ENCODE measurements at places on chromosomes 13 and 19.

DNA sequence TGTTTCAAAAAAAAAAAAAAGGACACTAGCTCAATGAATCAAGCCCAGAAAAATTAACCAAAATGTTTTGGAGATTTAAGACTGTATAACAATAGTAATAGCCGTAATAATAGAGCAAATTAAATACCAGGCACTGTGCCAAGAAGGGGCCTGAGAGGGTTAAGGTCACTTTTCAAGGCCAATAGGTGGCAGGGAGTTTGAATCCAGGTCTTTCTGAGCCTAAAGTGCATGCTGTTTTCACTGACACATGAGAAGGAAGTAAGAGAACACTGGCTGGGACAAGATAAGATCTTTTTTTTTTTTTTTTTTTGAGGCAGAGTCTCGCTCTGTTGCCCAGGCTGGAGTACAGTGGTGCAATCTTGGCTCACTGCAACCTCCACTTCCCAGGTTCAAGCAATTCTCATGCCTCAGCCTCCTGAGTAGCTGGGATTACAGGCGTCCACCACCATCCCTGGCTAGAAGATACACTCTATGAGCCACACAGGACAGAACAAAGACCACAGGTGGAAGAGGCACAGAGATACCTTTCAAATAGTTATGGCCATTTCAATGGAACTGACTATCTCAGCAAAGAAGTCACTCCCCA is 7.7 kb downstream of the FFAR2 start:
- no peak for DNase-seq

DNA sequence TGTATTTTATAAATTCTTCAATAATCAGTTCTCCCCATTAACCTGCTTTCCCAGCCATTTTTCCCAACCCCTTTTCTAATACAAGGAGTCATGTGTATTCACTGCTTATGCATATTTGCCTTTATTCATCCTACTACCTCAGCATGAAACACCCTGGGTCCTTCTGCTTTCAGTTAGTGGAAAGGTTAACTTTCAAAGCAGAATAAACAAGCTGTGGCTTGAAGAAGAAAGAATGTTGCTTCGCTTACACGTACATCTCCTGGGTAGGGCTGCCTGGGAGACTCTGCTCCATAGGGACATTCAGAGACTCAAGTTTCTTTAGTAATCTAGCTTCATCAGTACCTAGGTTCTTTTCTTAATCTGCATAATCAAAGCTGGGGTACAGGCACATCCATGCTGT is 567.8 kb upstream of the SLC10A2 start:
- no peak for DNase-seq

GRCh38 chr13:97780486-97780885 is 173.0 kb upstream of the IPO5 start:
- no peak for DNase-seq

DNA sequence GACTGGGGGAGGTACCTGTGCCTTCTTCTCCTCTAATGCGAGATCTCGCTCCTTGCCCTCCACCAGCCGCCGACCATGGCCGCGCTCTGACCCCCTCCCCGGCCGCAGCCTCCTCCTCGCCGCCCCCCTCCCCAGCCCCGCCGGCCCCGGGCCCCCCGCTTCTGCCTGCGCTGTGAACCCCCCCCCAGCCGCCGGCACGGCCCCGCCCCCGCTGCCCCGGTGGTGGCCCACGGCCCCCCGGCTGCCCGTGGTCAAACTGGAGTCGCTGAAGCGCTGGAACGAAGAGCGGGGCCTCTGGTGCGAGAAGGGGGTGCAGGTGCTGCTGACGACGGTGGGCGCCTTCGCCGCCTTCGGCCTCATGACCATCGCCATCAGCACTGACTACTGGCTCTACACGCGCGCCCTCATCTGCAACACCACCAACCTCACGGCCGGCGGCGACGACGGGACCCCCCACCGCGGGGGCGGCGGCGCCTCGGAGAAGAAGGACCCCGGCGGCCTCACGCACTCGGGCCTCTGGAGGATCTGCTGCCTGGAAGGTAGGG is at the start of gene CACNG8:
Gene CACNG8 (plus strand): TSS at position 51 of the 545 bp plus-strand sequence.
- DNase-seq, result no peak

GRCh38 chr13:42883142-42883541 is 101.8 kb downstream of the FAM216B start:
- no peak for DNase-seq

DNA sequence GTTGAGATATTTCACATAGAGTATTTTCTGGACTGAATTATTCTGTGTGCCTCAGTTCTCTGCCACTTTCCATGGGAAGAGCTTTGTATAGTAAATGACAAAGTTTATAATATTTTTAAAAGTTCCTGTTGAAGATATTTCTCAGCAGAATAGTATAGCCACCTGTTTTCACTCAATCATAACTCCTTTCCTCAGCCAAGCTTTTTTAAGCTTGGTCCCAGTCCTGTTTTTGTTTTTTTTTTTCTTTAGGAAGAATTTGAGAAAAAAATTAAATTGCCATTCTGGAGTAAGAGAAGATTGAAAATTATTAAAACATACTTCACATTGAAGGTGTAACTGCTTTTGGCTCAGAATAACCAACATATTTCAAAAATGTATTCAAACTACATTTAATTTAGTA is 55.5 kb downstream of the ENOX1 start:
- no peak for DNase-seq

DNA sequence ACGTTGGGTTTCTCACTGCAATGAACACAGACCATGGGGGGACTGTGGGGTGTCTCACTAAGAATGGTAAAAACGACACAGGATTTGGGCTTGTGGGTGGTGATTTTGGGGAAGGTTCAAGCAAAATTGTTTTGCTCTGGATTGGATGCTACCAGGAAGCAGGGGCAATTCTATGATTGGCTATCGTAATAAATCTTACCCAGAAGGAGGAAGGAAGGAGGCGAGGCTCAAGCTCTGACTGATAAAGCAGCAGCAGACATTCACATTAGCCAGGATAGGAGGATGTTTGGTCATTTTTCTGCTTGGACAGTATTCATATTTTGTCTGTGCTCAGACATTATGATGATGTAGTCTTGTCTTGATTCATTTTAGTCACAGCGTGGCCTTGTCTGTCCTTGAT is 1.5 kb downstream of the ZNF576 start:
- DNase-seq, result no peak

DNA sequence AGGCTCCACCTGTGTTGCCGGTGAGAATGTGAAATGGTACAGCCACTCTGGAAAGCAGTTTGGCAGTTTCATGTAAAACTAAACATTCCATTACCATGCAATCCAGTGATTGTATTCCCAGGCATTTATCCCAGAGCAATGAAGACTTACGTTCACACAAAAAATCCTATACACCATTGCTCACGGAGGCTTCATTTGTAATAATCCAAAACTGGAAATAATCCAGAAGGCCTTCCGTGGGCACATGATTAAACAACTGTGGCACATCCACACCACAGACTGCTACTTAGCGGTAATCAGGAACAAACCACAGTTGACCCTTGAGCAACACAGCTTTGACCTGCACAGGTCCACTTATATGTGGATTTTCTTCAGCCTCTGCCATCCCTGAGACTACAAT is 339.7 kb downstream of the MTUS2 start:
- no peak for DNase-seq

DNA sequence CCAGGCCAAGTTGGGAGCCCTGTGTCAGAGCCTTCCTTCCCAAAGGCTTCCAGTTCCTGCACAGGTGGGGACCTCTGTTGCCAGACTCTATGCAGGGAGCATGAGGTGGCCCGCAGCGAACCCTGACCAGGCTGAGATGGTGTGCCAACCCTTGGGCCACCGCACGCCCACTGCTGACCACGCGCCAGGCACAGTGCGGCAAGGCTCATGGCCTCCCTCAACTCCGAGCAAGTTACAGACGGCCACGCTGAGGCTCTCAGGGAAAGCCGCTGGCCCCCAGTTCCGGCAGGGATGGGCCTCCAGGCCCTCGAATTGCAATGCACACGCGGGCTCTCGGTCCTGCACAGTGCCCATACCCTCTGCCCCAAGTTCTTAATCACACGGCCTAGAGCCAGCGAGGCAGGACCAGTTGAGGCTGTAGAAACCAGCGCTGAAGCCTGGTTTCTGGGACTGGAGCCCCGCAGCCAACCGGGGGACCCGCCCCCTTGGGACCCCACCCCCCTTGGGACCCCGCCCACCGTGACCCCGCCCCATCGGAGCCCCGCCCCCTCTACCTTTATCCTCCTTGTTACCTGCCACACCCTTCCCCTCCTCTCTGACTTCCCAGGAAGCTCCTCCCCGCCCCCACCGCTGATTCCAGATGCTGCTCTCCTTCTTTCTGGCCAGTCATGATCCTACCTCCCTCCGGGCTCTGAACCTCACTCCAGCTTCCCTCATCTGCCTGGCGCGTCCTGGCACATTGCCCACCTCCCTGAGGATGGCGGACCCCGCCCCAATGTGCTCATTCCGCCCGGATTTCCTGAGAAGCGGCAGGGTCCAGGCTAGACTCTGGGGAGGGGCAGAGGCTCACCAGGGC is 6.0 kb downstream of the PEX11G start:
- DNase-seq, result no peak

DNA sequence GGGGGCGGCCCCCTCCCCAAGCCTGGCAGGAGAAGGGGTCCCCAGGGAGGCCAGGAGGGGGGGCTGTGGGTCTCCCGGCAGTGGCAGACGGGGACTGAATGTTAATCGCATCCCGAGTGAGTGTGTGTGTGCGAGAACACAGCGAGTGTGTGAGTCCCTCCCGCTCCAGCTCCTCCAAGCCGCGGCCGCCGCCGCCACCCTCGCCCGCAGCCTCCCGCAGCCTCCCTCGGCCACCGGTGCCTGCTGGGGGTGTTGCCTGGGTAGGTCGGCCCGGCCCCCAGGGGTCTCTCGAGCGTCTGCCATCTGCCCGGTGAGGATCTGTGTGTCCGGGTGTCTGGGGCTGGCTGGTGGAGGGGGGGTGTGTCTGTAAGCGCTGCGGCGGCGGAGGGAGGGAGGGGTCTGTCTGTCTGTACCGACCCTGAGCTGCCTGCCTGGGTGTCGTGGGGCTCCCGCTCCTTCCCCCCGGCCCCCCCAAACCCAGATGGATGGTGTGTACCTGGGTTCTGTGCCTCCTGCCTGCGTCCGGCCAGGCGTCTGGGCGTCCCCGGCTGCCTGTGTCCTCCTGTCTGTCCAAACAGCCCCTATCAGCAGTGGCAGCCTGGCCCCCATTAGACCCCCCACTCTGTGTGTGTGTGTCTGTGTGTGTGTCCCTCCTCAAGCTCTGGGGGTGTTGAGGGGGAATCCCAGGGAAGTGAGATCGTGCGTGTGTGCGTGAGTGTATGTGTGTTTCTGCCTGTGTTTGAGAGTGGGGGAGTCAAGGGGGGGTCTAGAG is at the start of gene GRIN2D:
Gene GRIN2D (plus strand): TSS at position 110 of the 772 bp plus-strand sequence. CDS start 4,725 bp downstream, outside the sequence.
- no peak for DNase-seq

DNA sequence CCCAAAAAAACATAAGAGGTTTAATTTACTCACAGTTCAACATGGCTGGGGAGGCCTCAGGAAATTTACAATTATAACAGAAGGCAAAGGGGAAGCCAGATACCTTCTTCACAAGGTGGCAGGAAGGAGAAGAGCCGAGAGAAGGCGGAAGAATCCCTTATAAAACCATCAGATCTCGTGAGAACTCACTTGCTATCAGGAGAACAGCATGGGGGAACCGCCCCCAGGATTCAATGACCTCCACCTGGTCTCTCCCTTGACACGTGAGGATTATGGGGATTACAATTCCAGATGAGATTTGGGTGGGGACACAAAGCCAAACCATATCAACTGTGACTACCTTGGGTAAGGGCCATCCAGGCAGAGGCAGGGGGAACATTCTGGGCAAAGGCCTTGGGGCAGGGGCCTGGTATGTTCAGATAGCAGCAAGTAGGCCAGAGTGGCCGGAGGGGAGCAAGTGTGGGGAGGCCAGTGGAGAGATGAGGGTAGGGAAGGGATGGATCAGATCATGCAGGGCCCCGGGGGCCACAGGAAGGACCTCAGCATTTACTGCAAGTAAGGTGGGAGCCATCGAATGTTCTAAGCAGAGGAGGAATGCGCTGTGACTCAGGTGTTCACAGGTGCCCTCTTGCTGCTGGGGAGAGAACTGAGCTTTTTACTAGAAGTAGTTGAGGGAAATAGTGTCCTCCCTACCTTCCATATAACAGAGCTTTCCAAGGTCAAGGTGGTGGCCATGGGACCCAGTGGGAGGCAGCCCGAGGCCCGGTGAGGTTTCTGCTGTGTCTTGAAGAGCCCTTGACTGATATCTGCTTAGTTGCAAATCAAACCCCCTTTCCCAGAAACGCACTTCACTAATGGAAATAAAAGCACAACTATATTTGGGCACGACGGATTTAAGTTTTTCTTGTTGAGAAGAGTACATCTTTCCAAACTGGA is 18.0 kb downstream of the RAB3D start:
- no peak for DNase-seq

DNA sequence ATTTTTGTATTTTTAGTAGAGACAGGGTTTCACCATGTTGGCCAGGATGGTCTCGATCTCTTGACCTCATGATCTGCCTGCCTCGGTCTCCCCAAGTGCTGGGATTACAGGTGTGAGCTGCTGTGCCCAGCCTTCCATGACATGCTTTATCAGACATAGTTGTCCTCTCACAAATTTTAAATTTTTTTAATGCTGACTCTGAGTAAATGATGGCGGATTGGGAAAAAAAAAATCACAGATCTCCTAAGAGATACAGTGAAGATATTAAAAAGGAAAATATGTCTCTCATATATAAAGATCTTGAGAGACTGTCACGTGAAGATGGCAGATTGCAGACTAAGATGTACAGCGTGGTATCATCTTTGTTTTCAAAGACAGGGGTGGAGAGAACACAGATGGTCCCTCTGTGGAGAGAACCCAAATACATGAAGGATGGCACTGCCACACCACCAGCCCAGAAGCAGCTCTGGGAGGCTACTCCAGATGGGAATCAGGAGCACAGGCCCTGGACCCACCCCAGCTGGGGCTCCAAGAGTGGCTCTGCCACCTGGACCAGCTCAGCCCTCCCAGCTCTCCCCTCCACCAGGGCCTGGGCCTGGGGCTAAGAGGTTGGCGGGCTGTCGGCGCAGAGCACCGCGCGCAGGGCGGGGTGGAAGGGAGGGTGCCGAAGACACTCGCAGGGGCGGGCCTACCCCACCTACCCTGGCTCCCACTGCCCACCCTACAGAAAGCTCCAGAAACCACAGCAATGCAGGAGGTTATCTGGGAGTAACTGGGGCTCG is 20.0 kb upstream of the CCNP start:
- no peak for DNase-seq

DNA sequence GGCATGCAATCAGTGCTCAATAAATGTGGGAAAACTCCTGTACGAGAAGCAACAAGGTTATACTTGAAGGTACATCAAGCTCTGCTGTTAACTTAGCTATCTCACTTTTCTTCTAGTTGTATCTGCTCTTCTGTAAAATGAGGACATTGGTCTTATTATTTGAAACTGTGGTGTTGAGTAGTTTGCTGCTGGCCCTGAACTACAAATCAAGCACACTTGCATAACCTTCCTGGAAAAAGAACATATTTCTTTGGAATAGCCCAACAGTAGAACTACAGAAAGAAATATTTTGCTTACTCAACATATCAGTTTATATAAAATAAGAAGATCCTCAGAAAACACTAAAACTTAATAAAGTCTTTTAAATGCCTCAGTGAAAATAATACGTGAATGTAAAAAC is 203.0 kb downstream of the KCTD12 start:
- no peak for DNase-seq

GRCh38 chr13:32086366-32086765 is 54.8 kb downstream of the FRY start:
- no peak for DNase-seq
